ENCODE measurements at places on chromosomes 1 and 21. TPM values are rescaled to one million over a fixed set of nuclear protein-coding genes. Genes with fewer than 3 reads are reported as not detected.

- H3K27me3 ChIP-seq: no peaks in the 10 kb centered on the region
- no peak overlapping the region for H3K4me3 ChIP-seq
- DNase-seq: no peak
- no peaks in the 10 kb centered on the region for H3K36me3 ChIP-seq
- no peak overlapping the region for H3K27ac ChIP-seq
- H3K4me1 ChIP-seq: no peaks in the 10 kb centered on the region
These were observed 157.2 kb upstream of the UBE2U start for GRCh38 chr1:64046243-64046642.

DNA sequence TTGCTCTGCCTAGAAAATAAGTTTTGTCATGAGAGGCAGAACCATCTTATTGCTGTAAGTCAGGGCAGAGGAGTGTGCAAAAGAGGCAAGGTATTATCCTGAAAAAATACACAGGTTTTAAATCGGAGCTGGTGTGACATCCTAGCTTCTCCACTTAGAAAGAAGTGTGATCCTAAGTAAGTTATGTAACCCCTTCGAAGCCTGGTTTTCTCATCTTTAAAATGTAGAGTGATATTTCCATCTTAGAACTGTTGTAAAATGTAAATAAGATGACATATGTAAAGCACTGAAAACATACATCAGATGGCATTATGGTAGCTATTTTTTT, 65.1 kb downstream of the IER5 start:
- peaks cover 56% of the 10 kb centered on the region for H3K4me1 ChIP-seq
- DNase-seq: no peak
- H3K27ac ChIP-seq: no peak overlapping the region
- no peaks in the 10 kb centered on the region for H3K36me3 ChIP-seq
- H3K4me3 ChIP-seq: no peak overlapping the region
- H3K27me3 ChIP-seq: no peaks in the 10 kb centered on the region

DNA sequence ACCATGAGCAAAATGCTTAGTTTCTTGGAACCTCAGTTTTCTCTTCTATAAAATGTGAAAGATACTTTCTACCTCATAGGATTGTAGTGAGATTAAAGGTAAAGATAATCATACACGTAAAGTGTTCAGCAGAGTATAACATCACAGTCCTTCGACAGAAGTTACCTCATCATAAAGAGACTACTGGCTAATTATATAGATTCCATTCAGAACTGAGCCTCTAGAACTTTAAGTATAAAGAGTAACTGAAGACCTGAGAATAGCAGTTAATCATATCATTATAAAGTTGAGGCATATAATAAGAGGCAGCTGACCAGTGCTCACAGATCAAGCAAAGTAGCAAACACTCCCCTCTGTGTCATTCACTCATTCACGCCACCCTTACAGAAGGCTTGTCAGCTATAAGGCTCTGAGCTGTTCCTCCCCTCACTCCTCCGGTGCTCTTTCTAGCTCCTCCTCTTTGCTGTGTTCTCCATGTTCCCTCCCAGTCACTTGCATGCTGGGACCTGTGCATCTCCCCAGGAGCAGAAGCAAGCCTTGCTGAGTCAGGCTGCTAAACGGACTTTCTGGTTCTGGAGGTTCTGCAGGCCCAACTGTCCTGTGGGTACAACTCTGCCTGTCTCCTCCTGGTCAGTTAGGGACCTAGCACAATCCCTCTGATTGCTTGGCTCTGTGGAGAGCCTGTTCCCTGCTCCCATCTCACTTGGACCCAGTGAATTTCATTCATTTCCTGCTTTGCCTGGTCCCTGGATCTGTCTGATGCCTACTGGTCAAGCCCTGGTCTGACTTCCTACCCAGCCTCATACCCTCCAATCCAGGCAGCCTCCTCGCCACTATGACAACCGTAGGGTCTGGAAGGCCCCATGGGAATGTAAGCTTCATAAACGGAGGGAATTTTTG, 28.3 kb upstream of the LY9 start:
- H3K4me3 ChIP-seq: peak overlapping the region; percentile 57
- peak; percentile 19 for DNase-seq
- H3K27ac ChIP-seq: peak overlapping the region; percentile 68
- H3K27me3 ChIP-seq: no peaks in the 10 kb centered on the region

- peaks cover 24% of the 10 kb centered on the region for H3K36me3 ChIP-seq
- no peak overlapping the region for H3K4me3 ChIP-seq
- H3K27ac ChIP-seq: no peak overlapping the region
- no peaks in the 10 kb centered on the region for H3K27me3 ChIP-seq
- DNase-seq: no peak
- H3K4me1 ChIP-seq: no peaks in the 10 kb centered on the region
These were observed 46.3 kb downstream of the PRDM15 start for GRCh38 chr21:41832596-41833496.

DNA sequence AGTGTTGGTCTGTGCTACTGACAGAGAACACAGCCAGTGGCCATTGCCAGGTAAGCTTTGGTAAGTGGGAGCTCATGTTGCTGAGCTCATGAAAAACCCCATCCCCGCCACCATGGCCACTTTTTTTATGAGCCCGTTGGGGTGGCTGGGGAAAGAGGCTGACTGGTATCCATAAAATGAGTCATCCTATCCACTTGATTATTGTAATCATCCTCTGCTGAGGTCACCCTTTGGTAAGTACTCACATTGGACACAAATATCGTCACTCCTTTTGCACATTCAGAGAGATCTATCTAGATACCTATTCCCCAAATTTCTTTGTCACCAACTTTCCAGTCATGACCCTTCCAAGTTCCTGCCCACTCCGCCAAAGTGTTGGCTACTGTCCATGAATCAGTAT, 22.0 kb downstream of the SLAMF7 start:
- no peak overlapping the region for H3K4me3 ChIP-seq
- no peak for DNase-seq

- no peaks in the 10 kb centered on the region for H3K4me1 ChIP-seq
- H3K4me3 ChIP-seq: no peak overlapping the region
- H3K36me3 ChIP-seq: no peaks in the 10 kb centered on the region
- H3K27ac ChIP-seq: no peak overlapping the region
- H3K27me3 ChIP-seq: peaks cover 4% of the 10 kb centered on the region
- DNase-seq: no peak
These were observed 17.1 kb upstream of the CCDC190 start for GRCh38 chr1:162878000-162878596.

DNA sequence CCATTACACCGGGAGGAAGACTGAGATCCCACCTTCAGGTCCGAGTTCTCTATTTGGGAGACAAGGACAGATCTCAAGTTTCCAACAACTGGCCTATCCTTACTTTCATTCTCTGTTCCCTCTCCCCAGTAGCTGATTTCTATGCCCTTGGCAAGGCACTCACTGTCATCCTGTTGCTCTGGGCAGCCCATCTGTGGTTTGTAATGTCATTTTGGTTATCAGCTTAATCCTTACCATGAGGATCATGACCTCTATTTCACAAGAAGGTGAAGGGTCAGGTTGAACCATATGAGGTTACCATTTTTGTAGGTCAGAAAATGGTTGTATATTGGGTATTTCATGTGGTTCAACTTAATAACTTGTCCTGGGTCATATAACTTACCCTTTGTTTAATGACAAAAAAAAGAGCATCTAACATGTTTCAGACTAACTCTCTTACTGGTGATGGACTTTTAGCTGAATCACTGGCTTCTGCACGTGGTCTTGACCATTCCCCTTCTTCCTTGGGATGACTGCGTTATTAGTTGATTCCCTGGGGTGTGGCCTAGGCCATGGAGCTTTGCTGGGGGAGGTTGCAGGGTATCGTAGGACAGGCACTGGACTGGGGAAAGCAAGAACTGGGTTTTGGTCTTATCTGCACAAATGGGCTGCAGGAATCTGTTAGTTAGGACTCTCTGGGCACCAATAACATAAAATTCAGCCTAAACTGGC, 120.2 kb downstream of the ACTL8 start:
- H3K27ac ChIP-seq: no peak overlapping the region
- no peak overlapping the region for H3K4me3 ChIP-seq
- H3K4me1 ChIP-seq: no peaks in the 10 kb centered on the region
- no peaks in the 10 kb centered on the region for H3K36me3 ChIP-seq

DNA sequence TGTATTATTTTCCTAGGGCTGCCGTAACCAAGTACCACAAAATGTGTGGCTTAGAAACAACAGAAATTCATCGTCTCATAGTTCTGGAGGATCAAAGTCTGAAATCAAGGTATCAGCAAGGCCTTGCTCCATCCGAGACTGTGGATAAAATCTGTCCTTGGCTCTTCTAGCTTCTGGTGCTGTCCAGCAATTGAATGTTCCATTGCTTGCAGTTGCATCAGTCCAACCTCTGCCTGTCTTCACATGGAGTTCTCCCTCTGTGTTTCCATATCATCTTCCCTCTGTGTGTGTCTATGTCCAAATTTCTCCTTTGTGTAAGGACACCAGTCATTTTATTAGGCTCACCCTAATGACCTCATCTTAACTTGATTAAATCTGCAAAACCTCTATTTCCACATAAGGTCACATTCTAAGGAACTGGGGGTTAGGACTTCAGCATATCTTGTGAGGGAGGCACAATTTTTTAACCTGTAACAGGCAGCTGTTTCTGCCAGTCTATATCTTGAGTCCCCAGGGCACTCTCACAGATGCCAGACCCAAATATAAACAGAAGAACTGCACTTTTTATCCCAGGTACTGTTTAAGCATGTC, 84.2 kb downstream of the ERG start:
- DNase-seq: no peak
- no peaks in the 10 kb centered on the region for H3K36me3 ChIP-seq
- H3K27me3 ChIP-seq: no peaks in the 10 kb centered on the region

The OR2L13 gene
- 0.17 TPM for total RNA-seq

The OLFML2B gene
- 0.58 TPM for total RNA-seq

The PCSK9 gene
- not detected for total RNA-seq

The ABCA4 gene
- total RNA-seq: not detected

The STPG1 gene
- 4.9 TPM for total RNA-seq

Measured in CD4-positive, alpha-beta memory T cell (primary cell).